ENCODE measurements at places on chromosomes 7 and 10. TPM values are rescaled to one million over a fixed set of nuclear protein-coding genes. Genes with fewer than 3 reads are reported as not detected.

MAGI2 gene
- total RNA-seq, result 5.5 TPM

CALHM1 gene
- total RNA-seq, result not detected

DNA sequence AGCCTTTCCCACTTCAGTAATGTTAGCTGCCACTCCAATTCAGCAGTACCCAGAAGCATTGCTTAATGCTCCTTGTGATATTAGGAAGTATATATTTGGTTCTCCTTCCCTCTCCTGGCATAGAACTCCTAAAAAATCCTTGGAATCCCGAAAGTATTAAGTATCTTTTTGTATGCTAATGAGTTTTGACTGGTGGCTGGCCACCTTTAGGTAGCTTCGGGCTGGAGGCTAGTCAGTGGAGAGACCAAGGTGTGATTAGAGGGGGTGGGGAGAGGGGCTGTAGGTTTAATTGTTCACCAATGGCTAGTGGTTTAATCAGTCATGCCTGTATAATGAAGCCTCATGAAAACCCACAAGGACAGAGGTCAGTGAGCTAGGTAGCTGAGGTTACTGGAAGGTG is 12.2 kb downstream of the COMTD1 start:
- DNase-seq, result no peak

GRCh38 chr7:93475811-93476210 is 98.7 kb downstream of the CALCR start:
- DNase-seq, result no peak

PHYH gene
- total RNA-seq, result 5.0 TPM

GRCh38 chr10:132040046-132040445 is 25.7 kb upstream of the JAKMIP3 start:
- DNase-seq, result no peak

DNA sequence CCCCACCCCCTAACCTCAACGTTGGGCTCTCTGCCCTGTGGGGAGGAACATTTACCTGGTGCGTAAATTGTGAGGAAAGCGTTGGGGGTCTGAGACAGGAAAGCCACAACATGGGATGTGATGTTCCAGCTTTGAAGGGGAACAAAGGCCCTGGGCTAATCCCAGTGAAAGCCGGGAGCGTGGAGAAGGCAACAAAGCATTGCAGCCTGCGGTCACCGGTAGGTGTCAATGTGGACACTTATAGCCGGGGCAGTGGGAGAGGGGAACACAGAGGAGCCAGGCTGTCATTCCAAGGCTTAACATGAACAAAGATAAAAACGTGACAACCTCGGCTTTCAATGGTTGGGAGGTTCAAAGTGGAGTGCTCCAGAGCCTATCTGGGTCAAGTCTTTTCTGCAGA is 12.7 kb downstream of the PTF1A start:
- DNase-seq, result no peak

Measured in esophagus squamous epithelium (tissue), 5 donors.